ENCODE measurements at places on chromosomes 4 and X.

GRCh38 chrX:140343226-140343868, 161.5 kb downstream of the SOX3 start:
- no peak for DNase-seq

DNA sequence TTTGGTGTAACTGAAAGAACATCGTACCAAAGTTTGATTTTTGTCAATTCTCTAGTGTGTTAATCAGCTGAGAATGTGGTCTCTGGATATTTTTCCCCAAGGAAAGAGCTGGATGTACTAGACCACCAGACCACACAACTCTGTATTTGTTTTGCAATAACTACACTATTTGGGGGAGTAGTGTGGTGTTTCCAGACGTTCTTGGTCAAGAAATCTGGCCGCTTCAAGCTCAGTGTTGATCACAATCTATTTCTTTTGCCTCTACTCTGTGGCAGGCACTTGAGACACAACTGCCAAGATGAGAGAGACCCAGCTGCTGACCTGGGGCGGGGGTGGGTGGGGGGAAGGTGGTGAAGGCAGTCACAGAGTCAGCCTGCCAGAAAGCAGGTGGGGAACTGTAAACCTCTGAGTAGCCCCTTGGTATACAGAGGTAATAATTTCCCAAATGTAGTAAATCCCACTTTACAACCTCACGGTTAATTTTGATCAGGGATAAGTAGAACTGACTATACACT, 30.6 kb downstream of the PTTG2 start:
- no peak for DNase-seq

GRCh38 chrX:104852241-104852640, 286.2 kb downstream of the IL1RAPL2 start:
- no peak for DNase-seq

GRCh38 chr4:168710353-168710946, 213.6 kb downstream of the PALLD start:
- peak; percentile 37 for DNase-seq

DNA sequence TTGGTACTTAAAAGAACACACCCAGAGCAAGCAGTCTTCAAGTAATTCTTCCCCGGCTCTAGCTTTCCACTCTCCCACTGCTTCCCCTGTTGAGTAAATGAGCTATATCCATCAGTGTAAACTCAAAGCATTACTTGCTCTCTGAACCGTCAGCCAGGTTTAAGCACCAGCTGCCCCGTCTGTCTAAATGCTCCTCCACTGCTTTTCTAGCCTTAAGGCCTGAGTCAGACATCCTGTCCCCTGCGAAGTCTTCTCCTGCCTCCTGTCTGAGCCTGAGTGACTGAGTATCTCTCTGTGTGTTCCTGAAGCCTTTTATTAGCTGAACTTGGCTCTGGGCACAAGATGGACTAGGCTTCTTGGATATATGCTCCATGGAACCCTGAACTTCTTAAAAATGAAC, 205.1 kb downstream of the STK32B start:
- DNase-seq = no peak

DNA sequence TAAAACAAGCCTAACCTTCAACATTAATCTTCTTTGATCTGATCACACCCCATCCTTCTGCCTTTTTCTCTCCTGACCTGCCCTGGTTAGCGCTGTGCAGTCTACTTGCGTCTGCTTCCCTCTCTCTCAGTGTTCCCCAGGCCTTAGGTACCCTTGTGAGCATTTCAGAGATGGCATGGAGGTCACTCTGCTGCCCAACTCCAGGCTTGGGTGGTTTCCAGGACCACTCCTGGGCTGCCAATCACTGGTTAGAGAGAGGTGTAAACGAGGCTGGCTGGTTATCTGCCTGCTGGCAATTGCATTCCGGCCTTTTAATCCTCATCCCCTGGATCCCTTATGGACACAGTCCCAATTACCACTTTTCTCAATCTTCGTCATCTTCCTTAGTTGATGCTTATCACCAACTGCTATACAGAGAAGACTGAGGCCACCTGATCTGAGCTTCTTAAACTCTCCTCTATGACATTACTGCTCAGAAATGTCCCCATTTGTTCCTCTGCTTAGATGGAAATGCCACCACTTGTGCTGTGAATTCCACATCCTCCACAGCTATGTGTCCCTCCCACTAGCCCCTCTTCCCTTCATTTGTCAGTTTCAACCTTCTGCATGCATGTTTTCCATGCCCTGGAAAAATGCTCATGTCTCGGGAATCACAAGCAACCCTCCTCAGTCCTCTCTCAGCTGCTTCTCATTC, 29.0 kb upstream of the BCLAF3 start:
- no peak for DNase-seq

DNA sequence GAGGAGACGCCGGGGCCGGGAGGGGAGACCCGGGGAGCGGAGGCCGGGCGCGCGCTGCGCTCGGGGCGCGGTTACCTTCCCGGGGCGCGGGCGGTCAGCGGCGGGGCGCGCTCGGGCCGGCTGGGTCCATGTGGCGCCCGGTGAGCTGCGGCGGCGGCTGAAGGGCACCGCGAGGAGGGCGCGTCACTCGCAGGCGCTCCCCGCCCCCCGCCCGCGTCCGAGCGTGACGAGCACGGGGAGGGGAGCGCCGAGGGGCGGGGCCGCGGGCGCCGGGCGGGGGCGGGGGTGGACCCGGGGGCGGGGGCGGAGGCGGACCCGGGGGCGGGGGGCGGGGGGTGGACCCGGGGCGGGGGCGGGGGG, at the start of gene CPLX1:
CPLX1 (minus strand) TSS at position 159 of the 360 bp plus-strand sequence. CDS start 1,607 bp downstream, outside the sequence.
- no peak for DNase-seq

All from hematopoietic multipotent progenitor cell treated with erythropoietin and hydrocortisone succinate and interleukin-3 and kit ligand, for 8 days (in vitro differentiated cells).